Stimulated activated CD4-positive, alpha-beta T cell treated with anti-CD3 and anti-CD28 coated beads, Interleukin-12 subunit alpha, Interleukin-12 subunit beta, amount 100 ng/mL, for 48 hours (primary cell): ENCODE measurements at places on chromosomes 12 and 14.

DNA sequence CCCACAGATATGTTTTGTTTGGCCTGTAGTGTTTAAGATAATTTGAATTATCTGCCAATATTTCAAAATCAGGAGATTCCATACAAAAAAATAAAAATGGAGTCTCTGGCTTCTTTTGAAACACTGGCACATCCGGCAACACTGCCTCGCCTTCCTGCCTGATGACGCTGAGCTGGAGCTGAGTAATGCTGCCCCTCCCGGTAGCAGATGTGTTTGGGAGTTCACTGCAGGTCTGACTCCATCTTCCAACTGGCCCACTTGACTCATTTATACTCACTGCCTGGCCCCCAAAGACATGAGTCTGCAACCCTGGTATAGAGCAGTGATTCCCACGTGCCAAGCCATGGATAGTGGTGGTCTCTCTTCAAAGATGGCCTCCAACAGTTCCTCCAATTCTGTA lies 7.4 kb downstream of the CIT start:
- DNase-seq: no peak

GRCh38 chr14:94239406-94239805 lies 53.7 kb downstream of the SERPINA10 start:
- DNase-seq: no peak

GRCh38 chr14:103568952-103569351 lies 6.2 kb downstream of the COA8 start:
- DNase-seq: no peak

- DNase-seq: no peak
Measured at GRCh38 chr12:49932533-49933130, 17.9 kb upstream of the AQP2 start.

DNA sequence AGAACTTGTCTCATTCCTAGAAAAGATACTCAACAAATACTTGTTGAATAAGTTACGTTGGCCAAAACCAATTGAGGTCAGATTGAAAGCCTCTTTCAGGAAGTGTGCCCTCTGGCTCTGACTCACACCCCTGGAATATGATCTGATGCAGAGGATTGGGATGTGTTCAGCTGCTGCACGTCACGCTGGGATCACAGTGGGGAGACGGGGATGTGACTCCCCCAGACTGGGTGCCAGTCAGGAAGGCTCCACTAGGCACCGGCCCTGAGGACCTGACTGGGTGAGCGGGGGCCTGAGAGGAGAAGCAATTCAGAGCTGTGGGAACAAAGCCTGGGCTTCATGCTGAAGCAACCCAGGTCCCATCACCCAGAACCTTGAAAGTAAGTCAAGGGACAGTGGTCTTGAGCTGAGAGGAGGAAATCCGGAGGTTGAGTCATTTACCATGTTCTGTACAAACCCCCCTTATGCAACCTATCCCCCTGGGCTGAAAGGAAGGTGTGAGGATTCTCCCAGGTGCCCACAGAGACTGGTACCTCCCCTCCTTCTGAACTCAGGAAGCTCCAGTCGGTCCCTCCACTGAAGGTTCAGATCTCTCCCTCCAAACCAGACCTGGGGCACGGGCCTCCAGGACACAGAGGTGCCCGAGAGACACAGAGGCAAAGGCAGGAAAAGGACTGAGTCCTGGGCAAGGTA lies 3.9 kb downstream of the CEBPE start:
- DNase-seq: no peak

GRCh38 chr14:70887207-70887681 lies 20.0 kb upstream of the PCNX1 start:
- DNase-seq: no peak

GRCh38 chr14:72941286-72941985 lies 15.2 kb downstream of the DCAF4 start:
- no peak for DNase-seq

DNA sequence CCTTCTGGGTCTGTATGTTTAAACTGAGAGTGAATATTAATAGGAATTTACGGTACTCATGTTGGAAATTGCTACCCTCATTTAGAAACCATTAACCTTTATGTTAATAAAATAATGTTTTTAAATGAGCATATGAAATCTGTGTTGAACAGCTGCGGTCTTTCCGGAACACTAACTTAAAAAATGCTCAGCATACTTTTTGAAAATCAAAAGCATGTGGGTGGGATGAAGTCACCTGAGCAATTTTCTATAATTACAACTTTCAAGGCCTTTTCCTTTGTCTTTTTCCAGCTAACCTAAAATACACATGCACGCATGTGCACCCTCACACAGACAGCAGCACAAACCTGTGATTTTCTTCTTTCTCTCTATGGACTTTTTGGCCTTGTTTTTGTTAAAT lies 39.8 kb downstream of the BORCS5 start:
- DNase-seq: no peak

DNA sequence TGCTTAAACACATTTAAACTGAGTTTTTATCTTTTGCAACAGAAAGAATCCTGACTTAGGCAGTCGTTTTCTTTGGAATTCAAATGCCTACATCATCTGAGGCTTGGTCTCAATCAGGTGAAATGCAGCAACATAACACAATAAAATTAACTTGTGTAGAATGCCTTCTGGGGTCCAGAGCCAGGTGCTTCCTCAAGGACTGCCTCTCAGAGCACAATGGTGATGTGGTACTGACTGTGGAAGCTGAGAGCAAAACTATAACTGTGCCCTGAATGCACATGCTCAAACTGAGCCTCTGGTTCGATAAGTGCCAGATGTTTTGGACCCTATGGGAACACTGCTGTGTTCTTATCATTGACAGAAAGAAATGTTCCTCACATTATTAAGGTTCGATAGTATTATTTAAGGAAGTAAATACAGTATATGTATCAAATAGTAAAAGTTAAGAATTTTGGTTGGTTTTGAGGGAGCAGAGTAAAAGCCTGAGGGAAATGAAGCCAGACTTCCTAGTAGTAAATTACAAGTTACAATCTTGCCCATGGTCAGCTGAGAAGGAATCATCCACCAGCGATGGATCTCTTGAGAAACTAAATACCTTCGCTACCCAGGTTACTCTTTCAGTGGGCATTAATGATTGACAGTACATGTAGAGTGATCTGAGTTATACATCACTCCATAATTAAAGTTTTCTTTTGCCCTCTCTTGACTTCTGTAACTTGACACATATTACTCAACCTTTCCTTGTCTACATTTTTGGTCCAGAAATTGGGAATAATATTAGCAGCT lies 122.9 kb upstream of the ATP2B1 start:
- no peak for DNase-seq

- no peak for DNase-seq
Measured at GRCh38 chr12:3381059-3382047, 109.7 kb upstream of the PRMT8 start.

DNA sequence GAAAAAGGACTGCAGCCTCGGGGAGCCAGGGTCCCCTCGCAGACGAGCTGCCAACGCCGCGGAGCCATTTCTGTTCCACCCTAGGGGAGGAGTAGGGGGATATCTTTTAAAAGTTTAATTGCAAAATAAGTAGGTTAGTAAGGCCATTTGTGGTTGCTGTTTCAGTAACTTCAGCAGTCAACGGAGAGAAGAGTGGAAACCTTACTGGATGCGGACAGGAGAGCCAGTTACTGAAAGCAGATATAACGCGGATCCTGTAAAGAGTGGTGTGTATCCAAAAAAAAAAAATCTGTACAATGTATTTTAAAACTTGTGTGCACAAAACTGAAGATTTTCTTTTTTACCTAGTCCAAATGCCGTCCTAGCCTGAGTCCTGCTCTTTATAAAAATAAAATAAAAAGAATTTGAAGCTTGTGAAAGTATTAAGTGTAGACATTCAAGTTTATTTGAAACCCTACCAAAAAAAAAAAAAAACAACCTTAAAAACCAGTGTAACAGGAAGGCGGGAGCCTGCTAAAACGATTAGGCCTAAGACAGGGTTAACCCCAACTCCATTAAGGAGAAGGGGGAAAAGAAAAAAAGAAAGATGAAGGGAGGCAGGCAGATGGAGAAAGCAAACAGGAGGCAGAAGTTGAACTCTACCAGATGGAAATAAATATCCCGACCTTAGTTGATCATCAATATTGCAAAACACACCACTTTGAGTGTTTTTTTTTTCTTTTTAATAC lies 1.0 kb upstream of the BTG1 start:
- DNase-seq: no peak

GRCh38 chr12:98863167-98863566 lies 218.1 kb downstream of the APAF1 start:
- no peak for DNase-seq

DNA sequence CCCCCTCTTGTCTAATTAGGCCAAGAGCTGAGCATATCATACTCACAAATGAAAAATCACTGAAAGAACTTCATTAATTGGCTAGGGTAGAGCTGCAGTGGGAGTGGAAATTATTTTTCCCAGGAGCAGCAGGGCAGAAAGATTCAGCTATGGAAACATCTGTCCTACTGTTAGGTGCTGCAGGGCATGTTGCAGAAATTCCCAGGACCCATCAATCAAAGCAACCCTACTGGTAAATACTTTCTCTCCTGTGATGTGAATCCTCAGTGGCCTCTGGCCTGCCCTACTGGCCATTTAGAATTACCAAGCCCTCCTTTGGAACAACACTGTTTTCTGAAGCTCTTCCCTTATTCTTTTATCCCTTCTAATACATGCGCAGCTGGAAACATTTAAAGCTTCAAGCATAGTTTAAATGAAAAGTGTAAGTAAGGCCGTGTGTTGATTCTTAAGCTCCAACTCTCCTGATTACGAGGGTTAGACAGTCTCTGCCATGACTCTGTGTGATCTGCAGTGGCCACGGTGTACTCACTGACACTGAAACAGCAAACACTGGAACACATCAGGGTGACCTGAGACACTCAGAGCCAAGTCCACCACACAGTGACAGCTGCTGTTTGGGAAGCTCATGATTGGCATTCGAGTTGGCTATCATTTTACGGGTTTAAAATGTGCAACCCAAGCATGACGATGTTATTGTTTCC lies 62.6 kb upstream of the TMCC3 start:
- no peak for DNase-seq

DNA sequence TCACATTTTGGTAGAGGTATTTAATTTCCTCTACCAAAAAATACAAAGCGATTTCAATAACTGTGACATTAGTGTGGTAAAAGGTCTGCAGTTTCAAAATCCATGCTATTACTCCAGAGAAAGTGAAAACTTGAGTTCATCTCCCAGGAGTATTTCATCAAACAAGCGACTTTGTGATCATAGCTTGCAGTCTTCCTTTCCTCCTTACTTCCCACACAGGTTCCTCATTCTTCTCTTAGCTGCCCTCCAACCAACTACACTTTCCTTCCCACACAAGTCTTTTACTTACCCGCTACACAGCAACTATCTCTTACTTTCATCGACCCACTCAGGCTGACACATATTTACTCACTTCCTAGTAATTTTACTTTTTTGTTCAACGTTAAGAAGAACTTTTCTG lies 413.4 kb upstream of the USP15 start:
- DNase-seq: no peak

GRCh38 chr14:104546591-104547309 lies 32.8 kb upstream of the C14orf180 start:
- DNase-seq: no peak

GRCh38 chr12:54975272-54975671 lies 9.3 kb downstream of the TESPA1 start:
- no peak for DNase-seq
